ENCODE measurements at places on chromosomes 4 and X.

- DNase-seq = no peak
Observed at GRCh38 chr4:6855692-6856297, 53.8 kb upstream of the TBC1D14 start.

- no peak for DNase-seq
Observed at GRCh38 chr4:2977211-2978088, 14.1 kb downstream of the GRK4 start.

GRCh38 chrX:1584237-1585011 is 7.0 kb upstream of the AKAP17A start:
- no peak for DNase-seq

DNA sequence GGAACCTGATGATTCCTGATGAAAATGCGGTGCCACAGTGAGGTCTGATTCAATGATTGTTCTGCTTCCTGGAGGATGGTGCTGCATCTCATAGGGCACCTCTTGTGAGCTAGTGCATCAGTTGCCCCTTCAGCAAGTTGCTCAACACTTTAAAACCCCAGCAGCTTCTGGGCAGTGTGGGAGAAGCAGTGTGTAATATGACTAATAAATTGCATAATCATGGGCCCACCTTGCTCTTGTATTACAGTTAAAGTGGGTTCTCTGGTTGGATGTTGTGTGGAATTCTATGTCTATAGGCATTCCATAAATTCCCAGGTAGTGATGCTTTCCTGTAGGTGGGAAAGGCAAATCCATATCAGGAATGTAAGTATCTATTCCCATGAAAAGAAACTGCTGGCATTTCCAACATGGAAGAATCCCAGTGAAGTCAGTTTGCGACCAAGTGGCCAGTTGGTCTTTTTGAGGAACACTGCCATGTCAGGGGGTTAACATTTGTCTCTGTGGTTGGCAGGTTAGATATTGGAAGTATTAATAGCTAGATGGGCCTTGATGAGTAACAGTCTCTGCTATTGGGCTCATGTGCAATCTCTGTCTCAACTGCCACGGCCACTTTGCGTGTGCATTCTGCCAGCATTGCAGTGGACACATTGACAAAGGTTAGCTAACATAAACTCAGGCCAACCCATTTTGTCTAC is 121.1 kb upstream of the OTUD4 start:
- DNase-seq = no peak

GRCh38 chr4:55183926-55184599 is 58.7 kb upstream of the KDR start:
- peak; percentile 89 for DNase-seq

- no peak for DNase-seq
Observed at GRCh38 chr4:142278171-142278570, 567.9 kb downstream of the INPP4B start.

GRCh38 chrX:152819732-152820131 is 10.8 kb downstream of the CETN2 start:
- DNase-seq = peak; percentile 43

DNA sequence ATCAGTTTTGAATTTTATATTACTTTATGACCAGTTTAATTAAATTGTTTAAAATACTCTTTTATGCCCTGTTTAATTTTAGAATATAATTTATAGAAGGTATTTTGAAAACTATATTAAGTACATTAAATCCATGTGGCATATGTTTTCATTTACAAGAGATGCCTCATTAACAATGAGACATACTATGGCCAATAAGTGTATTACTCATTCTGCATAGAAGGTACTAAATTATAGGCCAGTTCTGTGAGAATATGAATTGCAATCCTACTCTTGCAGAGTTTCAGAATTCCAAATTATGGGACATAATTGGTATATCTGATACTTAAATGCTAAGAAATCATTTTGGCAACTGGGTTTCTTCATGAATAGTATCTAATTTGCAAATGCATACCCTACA is 951.1 kb downstream of the FAT4 start:
- no peak for DNase-seq

DNA sequence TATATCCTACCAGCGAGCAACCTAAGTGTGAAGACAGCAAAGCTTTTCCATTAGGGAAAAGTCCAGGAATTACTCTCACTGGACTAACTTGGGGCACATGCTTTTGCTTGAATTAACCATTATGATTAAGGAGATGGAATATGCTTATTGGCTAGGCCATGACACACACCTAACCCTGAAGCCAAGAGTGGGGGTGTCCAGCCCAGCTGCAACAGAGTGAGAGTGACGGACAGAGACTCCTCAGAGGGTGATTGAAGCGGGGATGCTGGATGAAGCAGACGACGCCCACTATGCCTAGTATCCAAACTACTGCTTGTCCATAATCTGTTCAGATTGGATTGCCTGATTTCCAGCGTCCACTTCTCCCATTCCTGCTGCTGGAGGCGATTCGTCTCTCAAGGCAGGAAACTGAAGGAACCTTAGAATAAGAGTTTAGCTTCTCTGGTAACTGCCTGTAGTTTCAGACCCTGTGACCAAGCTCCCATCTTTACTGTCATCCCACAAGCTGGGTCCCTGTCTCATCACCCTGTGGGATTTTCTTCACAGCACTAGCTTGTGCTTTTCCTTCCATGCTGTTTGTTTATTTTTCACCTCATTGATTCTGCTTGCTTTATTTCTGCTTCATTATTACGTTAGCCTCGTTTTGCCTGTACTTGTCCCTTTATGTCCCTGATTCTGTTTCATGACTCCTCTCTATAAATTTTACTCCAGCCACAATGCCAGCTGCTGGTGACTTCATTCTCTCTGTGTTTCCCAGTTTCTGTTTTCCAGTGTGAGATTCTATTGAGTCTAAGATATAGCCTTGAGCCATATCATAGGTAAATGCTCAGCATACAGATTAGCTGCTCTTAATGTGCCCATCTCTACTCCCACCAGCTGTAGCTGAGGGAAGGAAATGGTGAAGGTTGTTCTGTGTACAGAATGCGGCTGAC is 19.0 kb downstream of the FAM47E start:
- DNase-seq = no peak

- peak; percentile 75 for DNase-seq
Observed at GRCh38 chr4:113539408-113539807, 222.1 kb downstream of the CAMK2D start.

DNA sequence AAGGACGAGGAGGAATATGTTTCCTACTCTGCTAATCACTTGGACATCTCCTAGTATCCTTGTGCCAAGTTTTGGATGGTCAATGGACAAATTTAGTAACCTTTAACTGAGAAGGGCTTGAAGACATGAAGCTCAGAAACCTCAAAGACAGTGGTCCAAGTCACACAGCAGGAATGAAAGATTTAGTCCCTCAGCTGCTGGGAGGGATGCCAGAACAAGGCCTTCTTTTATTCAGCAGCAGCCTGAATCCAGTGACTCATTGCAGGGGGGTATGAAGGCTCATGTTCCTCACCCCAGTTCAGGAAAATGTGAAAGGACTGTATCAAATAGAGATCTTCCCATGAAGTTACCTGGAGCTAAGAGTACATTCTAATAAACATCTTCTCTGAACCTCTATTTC is 214.9 kb upstream of the UGT8 start:
- DNase-seq = no peak

DNA sequence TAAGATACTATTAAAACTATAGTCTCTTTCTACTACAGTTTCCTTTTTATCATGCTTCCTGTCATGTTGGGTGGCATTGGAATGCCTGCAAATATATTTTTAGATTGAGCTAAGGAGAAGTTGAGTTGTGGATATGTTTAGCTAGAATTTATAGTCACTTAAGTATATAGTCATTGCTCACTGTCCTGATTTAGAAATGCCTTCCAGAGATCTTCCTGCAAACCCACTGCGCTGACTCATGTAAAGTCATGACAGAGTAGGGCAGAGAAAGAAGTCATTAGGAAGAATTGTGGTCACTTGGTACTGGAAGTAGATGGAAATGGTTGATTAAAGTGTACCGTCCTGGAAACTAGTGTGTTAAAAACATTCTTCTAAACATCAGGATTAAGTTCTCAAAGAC is 490.3 kb upstream of the PABPC4L start:
- DNase-seq = peak; percentile 13

GRCh38 chr4:1764670-1765069 is 28.4 kb upstream of the FGFR3 start:
- DNase-seq = no peak

- no peak for DNase-seq
Observed at GRCh38 chr4:172514801-172515200, 653.8 kb upstream of the GALNT7 start.

DNA sequence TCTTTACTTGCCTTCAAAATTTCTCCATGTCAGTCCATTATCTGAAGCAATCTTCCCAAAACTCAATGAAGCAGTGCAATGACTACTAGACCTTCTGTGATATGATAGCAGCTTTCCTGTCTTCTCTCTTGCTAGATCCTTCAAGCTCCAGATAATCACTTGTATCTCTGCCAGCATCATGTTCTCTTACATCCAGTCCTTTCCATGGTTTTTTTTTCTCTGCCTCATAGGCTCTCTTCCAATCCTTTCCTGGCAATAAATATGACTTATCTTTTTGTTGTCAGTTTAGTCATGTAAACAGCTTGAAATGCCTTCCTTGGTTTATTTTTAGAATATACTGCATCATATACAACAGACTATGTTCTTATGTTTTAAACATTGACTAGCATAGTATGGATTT is 193.5 kb downstream of the CFAP299 start:
- DNase-seq = no peak

- no peak for DNase-seq
Observed at GRCh38 chrX:9144701-9145241, 110.8 kb upstream of the FAM9B start.

- DNase-seq = no peak
Observed at GRCh38 chrX:72309297-72310071, 3.8 kb upstream of the CITED1 start.

DNA sequence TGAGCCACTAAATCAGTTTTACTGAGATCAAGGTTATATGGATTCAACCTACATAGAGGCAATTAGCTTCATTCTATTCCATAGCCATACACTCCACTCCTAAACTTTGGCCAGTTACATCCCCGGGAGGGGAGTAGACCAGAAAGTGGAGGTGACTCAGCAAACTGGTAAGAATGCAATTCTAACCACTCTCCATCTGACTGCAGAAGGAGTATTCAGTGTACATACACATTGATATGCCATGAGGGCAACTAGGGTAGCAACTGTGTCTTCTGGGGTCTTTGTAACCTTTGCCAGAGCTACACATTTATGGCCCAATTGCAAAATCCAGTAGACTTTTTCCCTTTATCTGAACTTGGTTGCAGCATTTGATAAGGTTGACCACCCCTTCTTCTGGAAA is 7.6 kb downstream of the SLC25A43 start:
- DNase-seq = no peak

DNA sequence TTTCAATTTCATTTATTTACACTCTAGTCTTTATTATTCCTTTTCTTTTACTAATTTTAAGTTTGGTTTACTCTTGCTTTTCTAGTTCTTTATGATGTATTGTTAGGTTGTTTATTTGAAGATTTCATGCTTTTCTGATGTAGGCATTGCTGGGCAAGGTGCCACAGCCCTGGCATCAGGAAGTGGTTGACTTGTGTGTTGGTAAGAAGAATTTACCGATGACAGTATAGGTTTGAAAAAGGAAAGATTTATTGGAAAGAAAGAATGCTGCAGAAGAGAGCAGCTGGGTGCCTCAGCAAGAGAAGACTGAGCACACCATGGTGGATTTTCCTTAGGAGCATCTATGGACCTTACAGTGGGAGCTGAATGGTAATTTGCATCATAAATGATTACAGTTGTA is 153.2 kb downstream of the KLF8 start:
- DNase-seq = no peak

DNA sequence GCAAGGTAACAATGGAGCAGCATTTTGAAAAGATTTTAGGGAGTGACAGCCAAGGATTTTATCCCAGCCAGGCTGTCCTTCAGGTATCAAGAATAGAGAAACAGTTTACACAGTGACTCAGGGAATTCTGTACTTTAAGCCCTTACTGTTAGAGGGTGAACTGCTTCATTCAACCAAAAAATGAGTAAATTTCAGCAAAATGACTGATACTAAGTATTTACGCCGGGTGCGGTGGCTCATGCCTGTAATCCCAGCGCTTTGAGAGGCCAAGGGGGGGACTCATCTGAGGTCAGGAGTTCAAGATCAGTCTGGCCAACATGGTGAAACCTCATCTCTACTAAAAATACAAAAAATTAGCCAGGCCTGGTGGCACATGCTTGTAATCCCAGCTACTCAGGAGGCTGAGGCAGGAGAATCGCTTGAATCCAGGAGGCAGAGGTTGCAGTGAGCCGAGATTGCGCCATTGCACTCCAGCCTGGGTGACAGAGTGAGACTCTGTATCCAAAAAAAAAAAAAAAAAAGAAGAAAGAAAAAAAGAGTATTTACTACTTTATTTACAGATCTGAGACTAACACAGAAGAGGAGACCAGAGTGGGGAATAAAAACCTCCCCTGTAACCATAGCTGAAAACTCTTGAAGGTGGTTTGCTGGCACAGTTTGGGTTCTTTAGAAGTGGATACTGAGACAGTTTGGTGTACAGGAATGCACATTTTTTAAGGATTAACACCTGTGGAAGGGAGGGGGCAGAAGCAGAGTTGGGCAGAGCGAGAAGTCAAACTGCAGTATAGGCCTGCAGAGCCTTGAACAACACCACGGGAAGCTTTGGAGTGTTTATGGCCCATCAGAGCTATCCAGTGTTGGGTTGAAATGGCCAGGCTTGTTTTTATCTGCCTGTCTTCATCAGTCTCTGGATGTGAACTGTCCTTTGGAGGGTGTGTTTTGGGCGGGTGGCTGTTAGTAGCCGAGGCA is 40.5 kb downstream of the TMEM131L start:
- DNase-seq = no peak

GRCh38 chr4:15906020-15906443 is 32.5 kb downstream of the FGFBP1 start:
- no peak for DNase-seq

- no peak for DNase-seq
Observed at GRCh38 chrX:28988246-28988645, 401.0 kb downstream of the IL1RAPL1 start.

GRCh38 chr4:152676052-152676854 is 3.5 kb downstream of the TMEM154 start:
- DNase-seq = no peak

DNA sequence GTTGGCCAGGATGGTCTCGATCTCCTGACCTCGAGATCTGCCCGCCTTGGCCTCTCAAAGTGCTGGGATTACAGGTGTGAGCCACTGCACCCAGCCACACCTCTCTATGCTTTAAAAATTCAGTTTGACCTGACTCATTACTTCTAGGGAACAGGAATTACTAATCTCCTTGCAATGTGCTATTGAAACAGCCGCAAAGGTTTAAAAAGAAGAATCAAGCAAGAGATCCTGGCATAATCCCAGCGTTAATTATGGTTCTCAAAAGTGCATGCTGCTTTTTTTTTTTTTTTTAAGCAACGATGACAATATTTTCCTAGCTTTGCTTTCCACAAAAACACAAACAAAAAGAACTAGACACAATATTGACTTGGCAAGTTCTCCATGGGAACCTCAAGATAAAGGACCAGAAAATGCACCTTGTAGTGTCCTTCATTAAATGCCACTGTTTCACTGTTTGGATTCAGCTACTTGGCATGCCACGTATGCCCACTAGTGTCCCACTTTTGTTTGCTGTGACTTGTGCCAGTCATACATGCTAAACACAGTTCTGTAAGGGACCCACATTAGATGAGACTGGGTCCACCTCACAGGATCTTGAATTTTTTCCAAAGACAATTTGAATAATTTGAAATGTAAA is 112.6 kb upstream of the PPARGC1A start:
- DNase-seq = no peak

GRCh38 chr4:683982-684622 is 4.8 kb downstream of the SLC49A3 start:
- DNase-seq = no peak

- no peak for DNase-seq
Observed at GRCh38 chrX:151151665-151152267, 24.6 kb upstream of the GPR50 start.
